ENCODE measurements at places on chromosomes 11 and 22.

- DNase-seq = no peak
These were observed 76.8 kb upstream of the VPREB1 start for GRCh38 chr22:22167791-22168189.

- no peak for DNase-seq
These were observed 70.5 kb upstream of the TNRC6B start for GRCh38 chr22:40107244-40107643.

- DNase-seq = no peak
These were observed 6.6 kb downstream of the CBX6 start for GRCh38 chr22:38865201-38866023.

DNA sequence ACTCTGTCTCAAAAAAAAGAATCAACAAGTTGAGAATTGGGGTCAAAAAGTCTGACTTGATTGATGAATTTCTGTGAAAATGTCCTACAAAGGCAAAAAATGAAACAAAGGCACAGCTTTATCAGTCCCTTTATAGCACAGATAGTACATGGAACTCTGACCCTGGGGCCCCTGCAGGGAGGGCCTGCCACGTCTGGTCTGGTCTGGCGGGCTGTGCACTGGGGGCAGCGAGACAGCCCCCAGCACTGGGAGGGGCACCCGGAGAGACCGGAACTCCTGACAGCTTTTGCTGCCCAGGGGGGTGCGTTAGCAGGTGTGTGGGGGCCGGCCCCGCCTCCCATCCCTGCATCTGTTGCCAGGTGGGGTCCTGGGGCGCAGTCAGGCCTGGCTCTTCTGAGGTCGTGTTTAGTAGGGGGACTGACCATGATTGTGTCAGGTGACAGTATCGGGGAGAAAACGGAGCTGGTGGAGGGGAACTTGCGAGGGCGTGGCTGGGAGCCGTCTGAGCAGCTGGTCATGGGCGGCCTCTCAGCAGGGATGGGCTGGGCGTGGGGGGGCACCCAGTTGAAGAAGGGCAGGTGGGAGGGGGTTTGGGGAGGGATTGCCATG is 51.7 kb downstream of the GRAMD4 start:
- no peak for DNase-seq
